ENCODE measurements at places on chromosomes 7 and 10.

- no peak for DNase-seq
These were observed 10.4 kb downstream of the ADCY1 start for GRCh38 chr7:45584261-45585210.

- DNase-seq, result no peak
These were observed 47.4 kb downstream of the SGMS1 start for GRCh38 chr10:50576245-50576815.

- DNase-seq, result no peak
These were observed 120.9 kb downstream of the EBF3 start for GRCh38 chr10:129843131-129843541.

- DNase-seq, result no peak
These were observed 23.8 kb downstream of the PDGFA start for GRCh38 chr7:495761-496321.

DNA sequence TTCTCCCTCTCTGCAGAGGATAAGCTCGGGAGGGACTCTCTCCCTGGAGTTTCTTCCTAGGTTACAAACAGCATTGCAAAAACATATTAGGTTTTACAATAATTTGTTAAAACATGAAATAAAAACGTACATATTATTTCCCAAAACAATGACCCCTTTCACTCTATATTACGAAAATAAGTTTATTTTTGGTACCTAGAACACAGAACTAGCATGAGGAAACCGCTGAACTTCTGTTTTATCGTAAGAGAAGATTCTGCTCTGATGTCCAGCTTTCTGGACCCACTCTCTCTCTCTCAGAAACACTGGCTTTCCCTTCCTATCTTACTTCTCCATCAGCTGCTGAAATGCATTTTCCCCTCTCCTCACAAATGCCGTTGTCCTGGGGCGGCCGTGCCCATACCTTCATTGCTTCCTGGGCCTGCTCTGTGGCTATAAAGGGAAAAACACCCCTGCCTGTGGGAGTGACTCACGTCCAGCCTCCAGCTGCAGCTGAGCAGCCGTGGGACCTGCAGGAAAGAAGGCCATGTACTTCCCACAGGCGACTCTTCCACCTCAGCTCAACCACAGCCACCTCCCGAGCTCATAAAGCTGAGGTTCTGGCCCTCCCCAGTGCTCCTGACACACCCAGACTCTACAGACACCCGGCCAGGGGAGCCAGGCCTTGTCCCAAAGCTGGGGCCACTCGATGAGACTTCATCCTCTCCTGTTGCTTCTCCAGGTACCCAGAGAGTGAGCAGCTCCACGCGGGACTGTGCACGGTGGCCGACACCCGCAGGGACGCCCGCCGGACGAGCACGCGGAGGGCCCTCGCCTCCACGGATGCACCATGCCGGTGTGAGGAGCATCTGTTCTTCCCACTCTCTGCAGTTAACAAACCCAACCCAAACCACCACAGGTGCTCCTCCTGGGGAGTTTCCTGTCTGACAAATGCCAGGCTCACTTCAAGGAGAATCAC is 3.1 kb downstream of the GPER1 start:
- no peak for DNase-seq

DNA sequence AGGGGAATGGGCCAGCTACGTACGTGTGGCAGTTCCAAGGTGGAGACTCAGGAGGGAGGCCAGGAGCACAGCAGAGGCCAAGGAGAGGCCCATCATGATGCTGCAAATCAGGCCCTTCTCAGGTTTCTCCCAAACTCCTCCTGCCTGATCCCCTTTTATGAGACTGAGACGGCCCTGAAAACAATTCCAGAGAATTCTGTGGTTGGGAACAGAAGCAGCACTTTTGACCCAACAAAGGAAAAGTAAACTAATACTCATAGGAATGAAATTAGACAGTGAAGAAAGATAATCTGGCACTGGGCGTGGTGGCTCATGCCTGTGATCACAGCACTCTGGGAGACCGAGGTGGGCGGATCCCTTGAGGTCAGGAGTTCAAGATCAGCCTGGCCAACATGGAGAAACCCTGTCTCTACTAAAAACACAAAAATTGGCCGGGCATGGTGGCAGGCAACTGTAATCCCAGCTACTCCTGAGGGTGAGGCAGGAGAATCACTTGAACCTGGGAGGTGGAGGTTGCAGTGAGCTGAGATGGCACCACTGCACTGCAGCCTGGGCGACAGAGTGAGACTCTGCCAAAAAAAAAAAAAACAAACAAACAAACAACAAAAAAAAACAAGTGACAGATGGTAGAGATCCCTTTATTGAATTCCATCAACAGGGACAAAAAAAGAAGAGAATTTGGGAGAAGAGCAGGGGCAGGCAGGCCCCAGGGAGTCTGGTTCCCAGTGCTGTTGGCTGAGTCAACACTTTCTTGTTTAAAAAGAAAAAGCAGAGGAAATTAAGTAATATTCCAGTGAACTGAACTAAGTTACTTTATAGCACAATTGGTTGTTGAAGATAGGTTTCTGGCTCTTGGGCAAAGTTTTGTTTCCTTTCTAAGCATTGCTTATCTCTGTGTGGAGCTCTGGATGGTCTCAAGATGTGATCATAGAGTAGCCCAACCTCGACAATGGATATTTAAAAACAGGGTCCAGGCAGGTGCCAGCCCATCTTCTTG is at the start of gene CCL26:
Gene CCL26, minus strand, starts transcription at position 131 of the 997 bp plus-strand sequence. Its CDS starts 35 bp downstream, at position 96.
- no peak for DNase-seq

GRCh38 chr7:16708511-16708910 is 45.0 kb upstream of the TSPAN13 start:
- no peak for DNase-seq

- DNase-seq, result no peak
These were observed 5.0 kb upstream of the STAMBPL1 start for GRCh38 chr10:88875081-88875480.

DNA sequence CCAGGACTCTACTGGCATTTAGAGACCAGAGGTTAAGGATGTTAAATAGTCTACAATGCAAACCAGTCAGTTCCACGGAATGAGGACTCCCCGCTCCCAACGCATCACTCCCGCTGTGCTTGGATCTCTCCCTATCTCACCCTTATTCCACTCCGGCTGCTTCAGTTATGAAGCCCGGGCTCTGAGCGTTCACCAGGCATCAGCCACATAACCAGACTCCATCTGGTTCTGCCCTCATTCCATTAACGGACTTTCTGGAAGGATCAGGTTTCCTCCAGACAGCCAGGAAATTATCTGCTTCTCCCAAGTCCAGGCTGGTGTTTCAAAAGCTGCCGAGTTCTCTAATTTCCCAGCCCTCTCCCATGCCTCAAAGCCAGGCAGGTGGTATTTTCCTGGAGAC is 499.3 kb downstream of the GLRX3 start:
- DNase-seq, result no peak

DNA sequence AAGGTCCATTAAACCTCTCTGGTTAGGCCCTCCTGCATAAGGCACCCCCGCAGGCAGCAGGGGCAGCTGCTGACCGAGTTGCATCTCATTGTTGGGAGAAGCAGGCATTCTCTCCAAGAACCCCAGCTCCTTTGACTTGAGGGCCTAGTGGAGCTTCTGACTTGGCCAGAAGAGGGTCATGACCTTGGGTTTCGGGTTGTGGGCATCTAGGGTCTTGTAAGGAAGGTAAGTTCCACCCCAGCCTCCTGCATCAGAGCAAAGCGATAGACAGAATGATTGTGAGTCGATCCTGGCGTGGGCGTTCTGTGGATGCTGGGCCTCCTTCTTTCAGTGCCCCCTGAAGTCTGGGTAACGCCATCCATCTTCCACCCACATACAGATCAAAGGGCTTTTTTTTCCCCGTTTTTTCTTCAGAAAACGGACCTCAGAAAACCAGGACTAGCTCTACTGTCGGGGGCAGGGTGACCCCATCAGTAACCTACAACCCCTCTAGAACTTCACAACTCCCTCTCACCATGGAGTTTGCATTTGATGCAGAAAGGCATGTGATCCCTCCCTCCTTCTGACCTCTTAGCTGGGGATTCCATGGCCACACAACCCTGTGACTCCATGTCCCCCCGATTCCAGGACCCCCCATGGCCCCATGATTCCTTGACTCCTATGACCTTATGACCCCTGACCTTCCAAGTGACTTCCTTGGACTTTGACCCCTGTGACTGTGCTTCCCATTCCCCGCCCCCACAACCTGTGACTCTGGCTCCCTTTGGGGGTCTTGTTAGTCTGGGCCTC is 3.0 kb downstream of the SEMA4G start:
- no peak for DNase-seq

DNA sequence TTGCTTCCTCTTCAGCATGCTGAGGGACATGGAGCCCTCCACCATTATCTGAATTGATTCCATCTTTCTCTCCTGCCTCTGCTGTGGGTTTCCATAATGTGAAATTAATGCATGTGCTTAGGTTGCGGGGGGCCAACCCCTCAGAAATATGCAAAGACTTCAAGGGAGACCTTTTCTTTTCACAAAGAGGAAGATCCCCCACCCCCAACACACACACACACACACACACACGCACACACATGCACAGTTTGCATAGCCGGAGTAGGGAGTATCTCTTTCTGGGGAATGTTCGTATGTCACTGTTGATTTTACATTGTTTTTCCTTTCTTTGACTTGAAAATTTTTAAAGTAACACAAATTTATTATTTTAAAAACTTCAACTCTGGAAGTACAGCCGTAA is 193.5 kb downstream of the MGMT start:
- no peak for DNase-seq

GRCh38 chr10:554182-554848 is 135.2 kb downstream of the DIP2C start:
- DNase-seq, result no peak

- DNase-seq, result no peak
These were observed 14.7 kb downstream of the CYP2W1 start for GRCh38 chr7:997404-998395.

GRCh38 chr7:77320137-77320536 is 96.0 kb downstream of the GSAP start:
- no peak for DNase-seq

- no peak for DNase-seq
These were observed 266.3 kb downstream of the KCND2 start for GRCh38 chr7:120539321-120539720.

DNA sequence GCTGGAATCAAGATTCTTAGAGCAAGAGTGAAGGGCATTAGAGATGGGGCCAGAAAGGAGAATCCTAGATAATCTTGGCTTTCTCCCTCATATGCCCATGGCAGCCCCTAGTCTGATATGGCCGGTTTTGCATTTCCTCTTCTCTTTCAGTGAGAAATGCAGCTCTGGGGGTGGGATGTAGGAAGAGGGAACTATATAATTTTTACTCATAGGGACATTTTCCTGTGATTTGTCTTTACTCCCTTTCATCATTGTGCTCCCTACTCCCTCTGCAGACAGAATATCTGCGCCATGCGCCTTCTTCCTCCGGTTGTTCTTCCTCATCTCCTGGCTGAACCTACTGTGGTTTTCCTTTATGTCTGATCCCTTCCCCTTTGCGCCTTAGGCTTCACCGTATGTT is 16.8 kb upstream of the CHCHD1 start:
- no peak for DNase-seq

DNA sequence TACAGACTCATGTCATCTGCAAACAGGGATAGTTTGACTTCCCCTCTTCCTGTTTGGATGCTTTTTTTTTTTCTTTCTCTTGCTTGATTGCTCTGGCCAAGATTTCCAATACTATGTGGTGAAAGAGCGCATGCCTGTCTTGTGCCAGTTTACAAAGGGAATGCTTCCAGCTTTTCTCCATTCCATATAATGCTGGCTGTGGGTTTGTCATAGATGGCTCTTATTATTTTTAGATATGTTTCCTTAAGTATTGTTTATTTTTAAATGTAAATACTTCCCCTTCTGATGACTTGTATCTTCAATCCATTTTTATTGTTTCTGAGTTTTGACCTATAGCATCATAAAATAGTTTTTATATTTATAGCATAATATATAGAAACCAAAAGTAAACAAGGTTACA is 17.9 kb downstream of the FAM237B start:
- no peak for DNase-seq

DNA sequence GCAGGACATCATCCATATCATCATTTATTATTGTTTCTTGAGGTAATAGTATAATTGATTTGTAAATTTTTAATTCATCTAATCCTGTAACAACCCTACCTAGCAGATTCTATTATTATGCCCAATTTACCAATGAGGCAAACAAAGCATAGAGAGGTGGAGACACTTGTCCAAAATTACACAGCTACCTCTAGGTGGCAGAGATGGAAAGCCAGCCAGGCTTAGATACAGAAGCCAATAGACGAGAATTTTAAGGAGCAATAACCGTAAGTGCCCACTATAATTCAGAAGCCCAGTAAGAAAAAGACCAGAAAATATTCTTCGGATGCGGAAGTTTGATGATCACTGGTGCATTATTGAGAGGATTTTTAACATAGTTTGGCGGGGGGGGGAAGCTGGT is 54.0 kb downstream of the ANK3 start:
- DNase-seq, result no peak

DNA sequence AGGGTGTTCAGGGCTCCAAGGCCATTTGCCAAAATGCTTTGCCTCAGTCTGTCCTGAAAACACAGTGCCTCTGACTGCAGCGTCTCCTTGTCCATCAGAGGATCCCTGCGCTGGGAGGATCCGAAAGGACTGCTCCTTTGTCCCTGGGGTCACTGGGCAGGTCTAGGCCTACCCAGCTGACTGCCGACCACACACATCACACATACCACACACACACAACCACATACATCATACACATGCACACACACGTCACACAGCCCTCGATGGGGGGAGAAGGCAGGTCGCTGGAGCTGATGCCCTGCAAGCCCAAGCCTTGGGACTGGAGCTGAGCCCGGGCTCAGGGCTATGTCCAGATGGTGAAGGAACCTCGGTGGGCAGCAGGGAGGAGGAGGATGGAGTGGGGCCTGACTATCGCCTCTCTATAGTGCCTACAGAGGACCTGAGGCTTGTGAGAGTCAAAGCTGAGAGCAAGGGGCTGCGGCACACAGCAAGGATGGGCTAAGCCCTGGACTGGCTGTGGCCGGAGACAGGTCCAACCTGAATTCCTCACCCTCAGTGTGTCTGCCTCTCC is 29.1 kb downstream of the GPRIN2 start:
- DNase-seq, result no peak

GRCh38 chr7:33504266-33504665 is 374.9 kb downstream of the BBS9 start:
- no peak for DNase-seq

GRCh38 chr7:130418306-130418705 is 22.5 kb downstream of the CEP41 start:
- no peak for DNase-seq

DNA sequence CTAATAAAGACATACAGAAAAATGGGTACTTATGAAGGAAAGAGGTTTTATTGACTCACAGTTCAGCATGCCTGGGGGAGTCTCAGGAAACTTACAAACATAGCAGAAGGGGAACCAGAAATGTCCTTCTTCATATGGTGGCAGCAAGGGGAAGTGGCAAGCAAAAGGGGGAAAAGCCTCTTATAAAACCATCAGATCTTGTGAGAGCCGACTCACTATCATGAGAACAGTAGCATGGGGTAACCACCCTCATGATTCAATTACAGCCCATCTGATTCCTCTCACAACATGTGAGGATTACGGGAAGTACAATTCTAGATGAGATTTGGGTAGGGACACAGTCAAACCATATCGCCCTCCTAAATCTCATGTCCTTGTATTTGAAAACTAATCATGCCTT is 1305.4 kb upstream of the SORCS1 start:
- no peak for DNase-seq

- no peak for DNase-seq
These were observed 191.8 kb downstream of the PTPRN2 start for GRCh38 chr7:158395780-158396278.

Data from CD4-positive, alpha-beta memory T cell (primary cell).